ENCODE measurements at places on chromosomes 12 and 14. TPM values are rescaled to one million over a fixed set of nuclear protein-coding genes. Genes with fewer than 3 reads are reported as not detected.
A peak's percentile ranks its signal among the peaks of the same experiment; 100 is the strongest.

DNA sequence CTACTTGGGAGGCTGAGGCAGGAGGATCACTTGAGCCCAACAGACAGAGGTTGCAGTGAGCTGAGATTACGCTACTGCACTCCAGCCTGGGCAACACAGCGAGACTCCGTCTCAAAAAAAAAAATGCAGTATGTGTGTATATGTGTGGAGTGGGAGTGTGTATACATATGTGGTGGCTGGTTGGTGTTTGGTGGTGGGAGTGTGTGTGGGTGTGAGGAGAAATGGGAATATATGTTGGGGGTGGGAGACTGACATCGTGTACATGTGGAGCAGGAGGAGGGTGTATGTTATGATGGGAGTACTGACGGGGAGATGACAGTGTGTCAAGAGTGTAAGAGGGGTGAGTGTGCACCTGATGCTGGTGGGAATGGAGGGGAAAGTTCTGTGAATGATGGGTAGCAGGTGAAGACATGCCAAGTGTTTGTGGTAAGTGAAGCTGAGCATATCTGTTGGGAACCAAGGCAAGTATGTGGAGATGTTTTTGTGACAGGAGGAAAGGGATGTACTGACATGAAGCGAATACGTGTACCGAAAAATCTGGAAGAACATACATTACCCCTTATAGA lies 4.2 kb downstream of the PNMA1 start:
- DNase-seq, result no peak

DNA sequence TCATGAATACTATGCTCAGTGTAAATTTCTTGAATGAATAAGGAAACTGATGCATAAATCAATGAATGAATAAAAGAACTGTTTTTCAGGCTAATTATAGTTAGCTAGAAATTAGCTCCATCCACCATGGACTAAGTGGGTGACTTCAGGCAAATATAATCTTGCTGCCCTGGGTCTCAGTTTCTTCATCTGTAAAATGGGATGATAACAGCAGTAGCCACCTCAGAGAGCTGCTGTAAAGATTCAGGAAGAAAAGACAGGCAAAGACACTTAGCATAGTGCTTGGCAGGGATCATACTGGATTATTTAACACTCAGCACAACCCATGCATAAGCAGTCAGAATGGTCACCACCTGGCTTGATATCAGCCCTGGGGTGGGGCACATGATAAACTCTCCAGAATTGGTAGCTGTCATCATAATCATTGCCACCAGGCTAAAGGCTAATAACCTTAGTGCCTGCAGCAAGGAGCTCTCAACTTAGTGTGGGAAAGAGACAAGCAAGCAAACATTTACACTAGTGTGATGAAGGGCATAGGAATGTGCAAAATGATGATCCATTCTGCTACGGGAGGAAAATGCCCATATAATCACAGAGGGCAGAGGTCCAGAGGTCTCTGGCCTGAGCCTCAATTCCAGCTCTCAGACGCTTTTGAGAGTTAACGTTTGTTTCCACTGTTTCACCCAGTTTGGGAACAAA lies 234.7 kb upstream of the TBX3 start:
- DNase-seq, result no peak

DNA sequence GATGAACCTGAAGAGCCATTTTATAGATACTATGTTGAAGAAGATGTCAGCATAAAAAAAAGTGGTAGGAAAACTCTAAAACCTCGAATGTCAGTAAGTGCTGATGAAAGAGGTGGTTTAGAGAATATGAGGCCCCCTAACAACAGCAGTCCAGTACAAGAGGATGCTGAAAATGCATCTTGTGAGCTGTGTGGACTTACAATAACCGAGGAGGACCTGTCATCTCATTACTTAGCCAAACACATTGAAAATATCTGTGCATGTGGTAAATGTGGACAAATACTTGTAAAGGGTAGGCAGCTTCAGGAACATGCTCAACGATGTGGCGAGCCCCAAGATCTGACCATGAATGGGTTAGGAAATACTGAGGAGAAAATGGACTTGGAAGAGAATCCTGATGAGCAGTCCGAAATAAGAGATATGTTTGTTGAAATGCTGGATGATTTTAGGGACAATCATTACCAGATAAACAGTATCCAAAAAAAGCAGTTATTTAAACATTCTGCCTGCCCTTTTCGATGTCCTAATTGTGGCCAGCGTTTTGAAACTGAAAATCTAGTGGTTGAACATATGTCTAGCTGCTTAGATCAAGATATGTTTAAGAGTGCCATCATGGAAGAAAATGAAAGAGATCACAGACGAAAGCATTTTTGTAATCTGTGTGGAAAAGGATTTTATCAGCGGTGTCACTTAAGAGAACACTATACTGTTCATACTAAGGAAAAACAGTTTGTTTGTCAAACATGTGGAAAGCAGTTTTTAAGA lies 17.8 kb upstream of the HSPA2 start:
- no peak for DNase-seq

DNA sequence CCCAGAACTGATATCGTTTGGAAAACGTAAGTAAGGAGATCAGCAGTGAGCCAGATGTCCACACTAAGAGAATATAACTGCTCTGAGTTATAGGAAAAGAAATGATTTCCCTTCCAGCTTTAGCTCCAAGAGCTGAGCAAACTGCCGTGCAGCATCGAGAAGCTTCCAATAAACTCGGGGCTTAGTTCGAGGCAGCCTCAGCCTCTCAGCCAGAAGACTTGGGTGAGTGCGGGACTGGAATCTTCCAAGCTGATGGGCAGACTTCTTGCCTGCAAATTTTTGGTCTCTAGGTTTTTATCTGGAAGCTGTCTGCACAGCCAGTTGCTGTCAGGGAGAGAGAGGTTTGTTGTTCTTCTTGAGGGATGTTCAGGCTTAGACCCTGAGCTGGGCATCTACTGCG lies 196.1 kb downstream of the PHETA1 start:
- DNase-seq, result no peak

GRCh38 chr12:71950404-71950803 lies 11.8 kb downstream of the TPH2 start:
- no peak for DNase-seq

- DNase-seq, result peak; percentile 77
Observed at GRCh38 chr14:33848706-33849454, 102.0 kb downstream of the EGLN3 start.

DNA sequence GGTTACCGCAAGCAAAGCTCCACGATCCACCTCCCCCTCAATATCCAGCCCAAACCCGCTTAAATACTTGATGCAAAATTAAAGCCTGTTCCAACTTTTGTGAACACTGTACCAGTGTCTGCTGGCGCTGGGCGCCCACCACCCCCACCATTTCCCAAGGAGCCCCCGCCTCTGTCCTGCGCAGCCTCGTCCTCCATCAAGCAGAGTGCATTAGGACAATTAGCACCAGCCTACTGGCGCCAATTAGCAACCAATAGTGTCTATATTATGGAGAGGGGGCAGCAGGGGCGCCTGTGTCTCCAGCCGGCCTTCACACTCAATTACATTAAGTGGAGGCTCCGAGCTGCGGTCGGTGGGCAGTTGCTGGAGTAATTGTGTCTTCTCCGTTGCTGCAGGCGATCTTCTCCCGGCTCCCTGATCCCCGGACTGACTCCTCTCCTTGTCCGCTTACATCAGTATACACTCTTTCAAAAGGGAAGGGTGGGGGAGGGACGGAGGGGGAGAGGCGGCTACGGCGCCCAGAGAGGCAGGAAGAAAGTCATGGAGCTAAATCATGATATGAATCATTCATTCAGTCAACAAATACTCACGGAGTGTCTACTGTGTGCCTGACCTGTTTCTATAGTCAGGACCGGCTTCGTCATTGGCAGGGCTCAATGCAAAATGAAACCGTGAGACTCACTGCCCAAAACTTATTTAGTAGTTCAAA lies 707.3 kb downstream of the MED13L start:
- peak; percentile 31 for DNase-seq

DNA sequence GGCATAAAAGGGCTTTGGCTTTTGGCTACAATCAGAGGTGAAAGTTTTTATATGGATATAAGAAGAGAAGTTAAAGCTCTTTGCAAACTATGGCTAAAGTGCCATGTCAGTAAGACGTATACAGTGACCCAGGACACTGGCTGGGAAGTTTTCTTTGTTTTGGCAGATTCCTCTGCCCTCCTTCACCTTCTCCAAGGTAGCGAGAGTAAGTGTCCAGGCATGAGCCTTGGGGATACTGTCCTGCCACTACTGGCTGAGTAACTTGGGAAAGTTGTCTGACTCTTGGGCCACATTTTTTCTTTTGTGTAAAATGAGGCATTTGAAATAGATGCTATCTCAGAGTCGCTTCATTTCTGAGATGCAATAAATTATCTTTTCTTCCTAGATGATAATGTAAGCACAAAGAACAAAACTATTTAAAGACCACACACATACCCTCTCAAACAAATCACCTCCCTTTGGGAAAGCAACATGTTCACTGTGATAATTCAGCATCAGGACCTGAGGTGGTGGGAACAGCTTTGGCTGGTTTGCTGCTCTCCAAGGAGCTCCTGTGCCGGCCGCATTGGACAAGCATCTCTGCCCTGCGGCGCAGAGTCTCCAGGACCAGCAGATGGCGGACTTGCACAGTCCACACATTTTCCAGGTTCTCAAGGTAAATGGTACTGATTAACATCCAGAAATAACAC lies 106.3 kb downstream of the PTCSC3 start:
- DNase-seq, result no peak

GRCh38 chr12:107992870-107993451 lies 136.1 kb upstream of the WSCD2 start:
- peak; percentile 47 for DNase-seq

GRCh38 chr14:63046339-63047268 lies 1.3 kb upstream of the KCNH5 start:
- no peak for DNase-seq

DNA sequence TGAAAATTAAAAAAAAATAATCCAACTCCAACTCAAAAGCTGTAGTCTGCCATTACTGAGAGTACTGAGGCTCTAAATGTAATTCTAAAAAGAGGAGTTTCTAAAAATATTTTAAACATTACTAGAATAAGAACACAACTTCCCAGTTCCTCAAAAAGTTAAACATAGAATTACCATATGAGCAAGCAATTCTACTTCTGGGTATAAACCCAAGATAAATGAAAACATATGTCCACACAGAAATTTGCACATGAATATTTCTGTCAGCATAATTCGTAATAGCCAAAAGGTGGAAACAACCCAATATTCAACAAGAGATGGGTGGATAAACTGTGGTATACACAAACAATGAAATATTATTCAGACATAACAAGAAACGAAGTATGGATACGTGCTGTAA lies 15.0 kb upstream of the NR2C1 start:
- no peak for DNase-seq

- DNase-seq, result no peak
Observed at GRCh38 chr12:124929649-124930419, 15.4 kb upstream of the UBC start.

- DNase-seq, result no peak
Observed at GRCh38 chr12:26340649-26341048, 145.3 kb downstream of the SSPN start.

- peak; percentile 70 for DNase-seq
Observed at GRCh38 chr14:32934073-32934880, 4.4 kb upstream of the NPAS3 start.

- DNase-seq, result no peak
Observed at GRCh38 chr12:49305762-49306510, 11.0 kb downstream of the PRPH start.

DNA sequence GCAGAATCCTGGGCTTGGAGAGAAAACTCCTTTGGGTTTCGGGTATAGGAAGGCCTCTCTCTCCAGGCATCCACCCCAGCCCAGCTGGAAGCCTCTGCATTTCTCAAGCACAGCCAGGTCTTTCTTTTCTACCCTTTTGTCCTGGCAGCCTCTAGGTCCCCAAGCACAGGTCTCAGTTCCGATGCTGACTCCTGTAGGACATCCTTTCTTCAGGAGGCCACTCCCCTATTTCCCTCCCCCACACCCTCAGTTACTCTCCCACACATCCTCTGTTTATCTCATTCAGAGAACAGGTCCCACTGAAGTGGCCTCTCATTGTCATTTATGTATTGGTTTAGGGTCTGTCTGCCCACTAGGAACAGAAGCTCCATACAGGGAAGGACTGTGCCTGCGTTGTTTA lies 352.6 kb downstream of the VRK1 start:
- no peak for DNase-seq

DNA sequence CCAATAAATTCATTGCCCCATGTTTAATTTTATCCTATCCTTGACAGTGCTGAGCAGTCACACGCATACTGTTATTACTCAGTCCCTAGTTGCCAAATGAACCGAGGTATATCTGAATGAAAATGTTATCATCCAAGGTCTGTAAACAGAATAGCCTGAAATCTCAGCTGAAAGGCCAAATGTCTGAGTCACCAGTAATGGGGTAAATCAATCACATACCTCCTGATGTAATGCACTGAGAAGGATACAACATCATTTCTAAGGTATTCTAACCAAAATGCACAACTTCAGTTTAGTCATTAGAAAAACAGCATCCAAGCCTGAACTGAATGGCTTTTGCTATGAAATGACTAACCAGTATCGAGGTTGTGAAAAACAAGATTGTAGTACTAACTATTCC lies 228.6 kb downstream of the DPF3 start:
- DNase-seq, result no peak

- no peak for DNase-seq
Observed at GRCh38 chr14:104936361-104937155, 11.9 kb downstream of the PLD4 start.

- DNase-seq, result no peak
Observed at GRCh38 chr12:124881123-124881522, 17.5 kb upstream of the SCARB1 start.

GRCh38 chr14:92175811-92176210 lies 54.0 kb downstream of the CPSF2 start:
- DNase-seq, result no peak

DNA sequence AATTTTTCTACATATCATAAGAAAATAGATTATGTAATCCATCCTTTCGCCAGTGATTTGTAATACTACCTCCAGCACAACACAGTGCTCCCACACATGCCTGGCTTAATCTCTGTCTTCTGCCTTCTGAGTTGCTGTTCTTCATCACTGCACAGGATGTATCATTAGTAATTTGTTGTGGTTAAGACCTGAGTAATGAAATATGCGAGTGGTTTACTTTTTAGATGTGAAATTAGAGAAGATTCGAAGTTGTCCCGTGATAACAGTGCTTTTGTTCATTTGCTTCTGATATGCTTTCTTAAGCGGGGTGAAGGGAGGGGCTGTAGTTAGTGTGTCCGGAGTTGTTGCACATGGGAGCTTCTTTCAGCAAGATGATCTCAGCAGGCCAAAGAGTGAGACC lies 18.1 kb downstream of the KRT85 start:
- no peak for DNase-seq

GRCh38 chr12:19783547-19784444 lies 344.5 kb downstream of the AEBP2 start:
- DNase-seq, result no peak

GRCh38 chr14:24399999-24400718 lies 1.4 kb downstream of the NYNRIN start:
- no peak for DNase-seq

GRCh38 chr14:21231020-21231652 lies 38.1 kb downstream of the HNRNPC start:
- DNase-seq, result no peak

- no peak for DNase-seq
Observed at GRCh38 chr12:4643747-4644146, 5.1 kb downstream of the AKAP3 start.

- no peak for DNase-seq
Observed at GRCh38 chr14:38786921-38787320, 316.1 kb downstream of the SEC23A start.

- no peak for DNase-seq
Observed at GRCh38 chr12:50081096-50081808, 3.9 kb upstream of the SMARCD1 start.

The RCOR1 gene
- total RNA-seq, result 15.4 TPM

The JPH4 gene
- total RNA-seq, result 12.5 TPM

The COX8C gene
- not detected for total RNA-seq

The RIN3 gene
- total RNA-seq, result 3.8 TPM

The LRRK2 gene
- total RNA-seq, result 22.5 TPM

The GYS2 gene
- not detected for total RNA-seq

The PLA2G1B gene
- total RNA-seq, result 0.59 TPM

The SELPLG gene
- total RNA-seq, result 9.1 TPM

The P2RX2 gene
- 0.30 TPM for total RNA-seq
